ENCODE measurements at places on chromosomes 5 and 9. TPM values are rescaled to one million over a fixed set of nuclear protein-coding genes. Genes with fewer than 3 reads are reported as not detected.

DNA sequence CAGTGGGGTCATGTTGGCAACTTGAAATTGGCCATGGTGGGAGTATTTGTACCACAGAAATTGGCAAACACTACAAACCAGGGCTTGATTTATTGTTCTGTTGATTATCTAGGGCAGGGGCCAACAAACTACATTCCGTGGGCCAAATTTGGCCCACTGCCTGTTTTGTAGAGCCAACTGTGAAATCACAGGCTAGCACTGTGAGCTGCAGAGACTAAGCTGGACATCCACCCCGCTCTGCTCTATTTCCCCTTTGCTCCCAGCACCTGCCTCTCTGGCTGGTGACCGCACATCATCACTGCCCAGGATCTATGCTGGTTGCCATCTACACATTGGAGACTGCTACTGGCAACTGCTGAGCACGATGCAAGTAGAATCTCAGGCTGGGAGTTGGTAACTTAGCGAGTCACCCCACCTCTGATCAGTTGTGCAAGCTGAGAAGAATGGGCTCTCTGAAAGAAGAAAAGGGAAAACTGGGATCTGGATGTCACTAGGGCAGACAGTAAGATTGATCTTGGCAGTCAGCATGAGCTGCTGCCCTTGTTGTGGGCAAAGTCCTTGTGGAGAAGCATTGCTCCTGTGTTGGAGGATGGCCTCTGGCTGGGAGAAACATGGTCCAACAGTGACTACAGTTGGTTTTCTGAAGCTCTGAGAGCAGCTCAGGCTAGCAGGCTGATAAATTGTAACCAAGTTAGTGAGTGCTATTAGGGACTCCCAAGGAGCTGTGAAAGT, 144.7 kb upstream of the RAD23B start:
- H3K4me3 ChIP-seq, result no peak overlapping the region

DNA sequence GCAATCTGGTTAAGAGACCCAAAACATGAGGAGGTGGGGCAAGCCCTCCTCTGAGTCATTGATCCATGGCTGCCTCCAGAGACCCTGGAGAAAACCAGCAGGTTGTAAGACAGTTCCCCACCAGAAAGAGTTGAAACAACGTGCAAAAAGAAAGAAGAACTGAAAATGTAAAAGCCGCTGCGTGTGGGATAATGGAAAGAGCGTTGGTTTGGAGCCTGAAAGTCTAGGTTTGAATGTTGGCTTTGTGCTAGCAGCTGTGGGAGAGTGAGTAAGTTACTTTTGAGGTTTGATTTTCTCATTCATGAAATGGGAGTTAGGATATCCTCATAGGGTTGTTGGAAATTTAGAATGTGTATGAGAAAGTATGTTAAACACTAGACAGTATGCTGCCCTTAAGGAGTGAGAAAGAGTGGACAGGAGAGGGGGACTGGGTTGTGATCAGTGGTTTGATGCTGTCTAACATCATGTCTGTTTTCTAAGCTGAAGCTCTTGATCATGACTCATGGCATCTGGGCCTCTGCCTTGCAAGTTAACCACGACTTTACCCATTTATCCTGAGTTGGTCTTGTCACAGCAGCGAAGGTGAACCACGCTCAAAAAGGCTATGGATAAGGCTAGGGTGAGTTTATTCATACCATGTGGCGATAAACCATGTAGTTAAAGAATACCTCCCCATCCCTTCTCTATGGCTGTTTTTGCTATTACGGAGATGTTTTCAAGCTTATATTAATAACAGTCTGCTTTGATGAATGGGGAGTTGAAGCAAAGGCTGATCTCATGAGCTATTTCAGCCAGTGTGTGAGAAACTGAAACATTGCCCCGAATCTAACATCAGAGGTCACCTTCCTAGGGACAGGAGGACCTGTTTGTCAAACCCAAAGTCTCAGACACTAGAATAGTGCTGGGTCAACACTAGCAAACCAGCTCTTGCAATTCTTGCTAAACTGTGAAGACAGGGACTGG, 41.3 kb downstream of the ZNF366 start:
- no peaks in the 10 kb centered on the region for H3K27me3 ChIP-seq
- no peaks in the 10 kb centered on the region for H3K36me3 ChIP-seq
- peaks cover 20% of the 10 kb centered on the region for H3K4me1 ChIP-seq
- no peak for DNase-seq
- H3K27ac ChIP-seq, result no peak overlapping the region

- no peak overlapping the region for H3K4me3 ChIP-seq
- no peaks in the 10 kb centered on the region for H3K27me3 ChIP-seq
- no peaks in the 10 kb centered on the region for H3K36me3 ChIP-seq
- H3K27ac ChIP-seq, result peak overlapping the region; percentile 83
- H3K4me1 ChIP-seq, result peaks cover 36% of the 10 kb centered on the region
Observed at GRCh38 chr9:133839822-133840329, 101.7 kb upstream of the SARDH start.

DNA sequence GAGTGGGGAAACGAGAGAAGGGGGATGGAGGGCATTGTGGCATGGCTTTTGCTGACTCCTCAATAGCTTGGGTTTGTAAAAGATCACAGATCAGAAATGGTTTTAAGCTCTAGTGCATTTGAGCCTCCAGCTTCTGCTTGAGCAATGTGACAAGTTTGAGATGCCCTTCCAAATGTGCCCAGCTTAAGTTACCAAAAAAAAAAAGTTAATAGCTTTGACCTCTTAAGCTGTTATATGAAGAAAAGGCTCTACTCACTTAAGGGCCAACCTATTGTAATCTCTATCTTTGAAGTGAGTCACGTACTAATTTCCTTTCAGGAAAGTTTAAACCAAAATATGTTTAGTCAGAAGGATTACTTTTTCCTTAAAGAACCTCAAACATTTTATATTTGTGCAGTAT, 428.8 kb upstream of the ACTBL2 start:
- no peaks in the 10 kb centered on the region for H3K27me3 ChIP-seq
- no peak overlapping the region for H3K27ac ChIP-seq
- no peak overlapping the region for H3K4me3 ChIP-seq
- DNase-seq, result no peak
- no peaks in the 10 kb centered on the region for H3K36me3 ChIP-seq

DNA sequence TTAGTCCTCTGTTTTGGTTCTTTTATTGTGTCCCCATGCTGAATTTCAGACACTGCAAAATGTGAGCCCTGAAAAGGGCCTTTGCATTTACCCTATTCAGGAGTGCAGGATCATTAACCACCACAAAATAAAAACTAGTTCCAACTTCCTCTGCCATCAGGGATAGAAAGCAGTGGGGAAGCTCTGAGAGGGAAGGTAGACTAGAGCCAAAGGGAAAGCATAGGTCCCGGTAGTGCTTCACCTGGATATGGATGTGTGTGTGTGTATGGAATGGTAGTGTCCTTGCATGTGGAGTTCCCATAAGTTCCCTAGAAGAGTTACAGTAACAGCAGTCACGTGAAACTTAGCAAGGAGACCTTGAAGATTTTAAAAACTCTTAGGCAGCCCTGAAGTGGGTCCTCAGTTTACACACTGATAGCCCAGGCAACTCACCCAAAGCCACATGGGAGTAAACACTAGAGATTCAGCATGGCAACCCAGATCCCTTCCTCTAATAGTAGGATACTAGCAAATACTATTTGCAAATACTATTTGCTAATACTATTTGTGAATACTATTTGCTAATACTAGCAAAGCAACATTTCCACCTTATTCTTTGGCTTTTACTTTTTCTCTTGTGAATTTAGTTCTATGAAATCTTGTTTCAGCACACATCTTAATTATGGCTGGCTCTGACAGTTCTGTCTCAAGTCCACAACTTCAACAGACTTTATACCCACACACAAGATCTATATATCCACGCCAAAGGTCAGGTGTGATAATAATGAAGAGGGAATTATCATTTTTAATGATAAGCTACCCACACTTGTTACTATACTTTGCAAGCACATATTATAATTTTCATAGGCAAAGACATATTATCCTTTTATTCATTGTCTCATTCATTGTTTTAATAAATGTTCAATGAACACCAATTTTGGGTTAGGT, 70.4 kb upstream of the IFNE start:
- H3K4me1 ChIP-seq, result peaks cover 11% of the 10 kb centered on the region
- peaks cover 28% of the 10 kb centered on the region for H3K27me3 ChIP-seq
- no peaks in the 10 kb centered on the region for H3K36me3 ChIP-seq
- no peak for DNase-seq
- no peak overlapping the region for H3K27ac ChIP-seq

- peak overlapping the region; percentile 53 for H3K4me3 ChIP-seq
- H3K4me1 ChIP-seq, result peaks cover 92% of the 10 kb centered on the region
- peak; percentile 33 for DNase-seq
- H3K36me3 ChIP-seq, result no peaks in the 10 kb centered on the region
- H3K27ac ChIP-seq, result peak overlapping the region; percentile 73
- H3K27me3 ChIP-seq, result no peaks in the 10 kb centered on the region
Observed at GRCh38 chr5:123810253-123810652, 298.3 kb downstream of the CSNK1G3 start.

DNA sequence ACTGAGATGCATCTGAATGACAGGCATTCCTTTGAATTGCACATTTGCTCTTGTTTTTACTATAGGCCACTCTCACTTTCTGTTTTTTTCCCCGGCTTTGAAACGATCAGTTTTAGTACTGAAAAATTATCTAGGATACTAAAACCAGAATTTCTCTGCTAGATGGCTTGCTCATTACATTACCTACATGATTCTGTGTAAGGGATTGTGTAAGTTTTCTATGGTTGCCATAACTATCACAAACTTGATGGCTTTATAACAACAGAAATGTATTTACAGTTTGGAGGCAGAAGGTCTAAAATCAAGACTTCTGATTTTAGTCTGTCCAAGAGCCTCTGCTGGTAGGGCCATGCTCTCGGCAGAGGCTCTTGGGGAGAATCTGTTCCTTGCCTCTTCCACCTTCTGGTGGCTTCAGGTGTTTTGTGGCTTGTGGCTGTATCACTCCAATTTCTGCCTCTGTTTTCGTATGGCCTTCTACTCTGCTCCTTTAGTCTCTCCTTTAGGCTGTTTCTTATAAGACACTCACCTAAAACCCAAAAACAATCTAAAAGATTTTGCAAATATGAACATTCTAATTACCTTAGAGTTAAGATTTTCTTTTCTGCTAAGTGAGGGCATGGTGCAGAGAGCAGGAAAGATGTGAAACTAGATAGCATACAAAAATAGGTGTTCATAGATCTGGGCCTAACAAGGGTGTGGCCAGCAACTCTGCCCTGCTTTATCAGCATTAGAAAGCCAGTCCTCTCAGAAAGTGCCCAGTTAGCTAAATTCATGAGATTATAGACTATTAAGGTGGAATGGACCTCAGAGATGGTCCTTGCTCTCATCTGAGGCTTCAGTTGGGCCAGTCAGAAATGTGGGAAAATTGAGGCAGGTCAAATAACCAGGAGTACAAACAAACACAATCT, 93.3 kb upstream of the CDKN2B start:
- H3K27me3 ChIP-seq, result no peaks in the 10 kb centered on the region
- H3K4me3 ChIP-seq, result no peak overlapping the region
- no peak for DNase-seq
- H3K27ac ChIP-seq, result no peak overlapping the region
- no peaks in the 10 kb centered on the region for H3K36me3 ChIP-seq
- H3K4me1 ChIP-seq, result peaks cover 6% of the 10 kb centered on the region

GRCh38 chr9:91089405-91090129, 272.2 kb downstream of the AUH start:
- no peaks in the 10 kb centered on the region for H3K27me3 ChIP-seq
- H3K4me1 ChIP-seq, result no peaks in the 10 kb centered on the region
- no peak overlapping the region for H3K4me3 ChIP-seq

- H3K27ac ChIP-seq, result peak overlapping the region; percentile 40
- no peak for DNase-seq
- no peaks in the 10 kb centered on the region for H3K27me3 ChIP-seq
- H3K36me3 ChIP-seq, result peaks cover 12% of the 10 kb centered on the region
- peaks cover 10% of the 10 kb centered on the region for H3K4me1 ChIP-seq
Observed at GRCh38 chr9:77770340-77770739, 122.2 kb upstream of the GNA14 start.

DNA sequence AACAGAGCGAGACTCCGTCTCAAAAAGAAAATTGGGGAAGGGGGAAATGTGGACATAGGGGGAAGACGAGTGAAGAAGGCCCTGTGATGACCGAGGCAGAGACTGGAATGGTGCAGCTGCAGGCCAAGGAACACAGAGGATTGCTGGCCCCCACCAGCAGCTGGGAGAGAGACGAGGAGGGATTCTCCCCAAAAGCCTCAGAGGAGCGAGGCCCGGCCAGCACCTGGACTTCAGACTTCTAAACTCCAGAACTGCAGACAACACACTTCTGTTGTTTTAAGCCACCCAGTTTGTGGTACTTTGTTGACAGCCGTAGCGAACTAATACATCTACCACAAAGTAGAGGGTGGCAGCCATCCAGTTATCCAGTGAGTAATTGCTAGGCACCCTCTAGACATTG, 124.6 kb downstream of the ATPSCKMT start:
- peak overlapping the region; percentile 89 for H3K27ac ChIP-seq
- no peak overlapping the region for H3K4me3 ChIP-seq
- H3K36me3 ChIP-seq, result no peaks in the 10 kb centered on the region
- H3K27me3 ChIP-seq, result no peaks in the 10 kb centered on the region
- no peaks in the 10 kb centered on the region for H3K4me1 ChIP-seq

GRCh38 chr9:101376111-101376848, 8.5 kb downstream of the BAAT start:
- no peak for DNase-seq
- peaks cover 13% of the 10 kb centered on the region for H3K36me3 ChIP-seq
- H3K27ac ChIP-seq, result no peak overlapping the region

DNA sequence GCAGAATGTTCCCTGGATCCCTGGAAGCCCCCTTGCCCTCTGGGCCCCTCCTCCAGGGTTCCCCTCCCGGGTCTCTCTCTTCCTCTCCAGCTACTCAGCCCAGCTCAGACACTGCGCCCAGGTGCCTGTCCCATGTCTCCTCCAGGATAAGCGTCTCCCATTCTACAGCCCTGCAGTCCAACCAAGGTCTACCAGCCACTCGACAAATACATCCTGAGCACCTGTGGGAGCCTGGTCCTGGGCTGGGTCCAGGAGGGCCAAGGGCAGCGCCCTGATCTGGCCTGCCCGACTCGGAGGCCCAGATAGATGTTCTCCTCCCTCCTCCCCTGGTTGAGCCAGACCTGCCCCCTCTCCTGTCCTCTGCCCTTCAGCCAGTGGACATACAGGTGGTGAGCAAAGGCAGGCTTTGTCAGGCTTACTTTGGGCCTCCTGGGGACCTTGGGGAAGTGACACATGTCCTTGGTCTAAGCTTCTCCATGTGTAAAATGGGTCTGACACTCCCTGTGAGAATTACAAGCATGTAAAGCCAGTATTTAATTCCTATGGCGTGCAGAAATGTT, 1.4 kb downstream of the FLT4 start:
- peaks cover 82% of the 10 kb centered on the region for H3K27me3 ChIP-seq
- DNase-seq, result no peak
- no peak overlapping the region for H3K27ac ChIP-seq
- peak overlapping the region; percentile 61 for H3K4me3 ChIP-seq
- no peaks in the 10 kb centered on the region for H3K36me3 ChIP-seq

DNA sequence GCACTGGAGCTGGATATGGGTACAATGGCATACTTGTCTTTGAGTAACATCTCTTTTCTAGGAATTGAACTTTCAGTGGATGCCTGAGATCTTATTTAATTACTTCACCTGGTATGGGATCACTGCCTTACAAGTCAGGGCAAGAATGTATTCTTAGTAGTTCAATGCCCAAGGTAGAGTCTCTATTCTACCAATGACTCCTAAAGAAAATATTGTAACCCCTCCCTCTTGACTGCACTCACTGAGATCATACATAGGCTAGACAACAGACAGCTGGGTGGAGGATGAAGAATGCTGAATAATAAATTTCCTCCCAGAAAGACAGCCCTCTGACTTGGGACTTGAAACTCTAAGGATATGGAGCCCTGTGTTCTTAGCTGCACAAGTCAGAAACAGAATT, 1216.3 kb upstream of the ACO1 start:
- no peaks in the 10 kb centered on the region for H3K27me3 ChIP-seq
- H3K36me3 ChIP-seq, result no peaks in the 10 kb centered on the region
- no peak overlapping the region for H3K27ac ChIP-seq
- H3K4me1 ChIP-seq, result peaks cover 14% of the 10 kb centered on the region

PCDH1 gene
- total RNA-seq, result 17.3 TPM

MVB12B gene
- total RNA-seq, result 65.5 TPM

LCN10 gene
- total RNA-seq, result not detected

C5orf52 gene
- total RNA-seq, result not detected

Data from neural crest cell (in vitro differentiated cells).